Glutamatergic neuron (in vitro differentiated cells): ENCODE measurements at places on chromosomes 1 and 21.

DNA sequence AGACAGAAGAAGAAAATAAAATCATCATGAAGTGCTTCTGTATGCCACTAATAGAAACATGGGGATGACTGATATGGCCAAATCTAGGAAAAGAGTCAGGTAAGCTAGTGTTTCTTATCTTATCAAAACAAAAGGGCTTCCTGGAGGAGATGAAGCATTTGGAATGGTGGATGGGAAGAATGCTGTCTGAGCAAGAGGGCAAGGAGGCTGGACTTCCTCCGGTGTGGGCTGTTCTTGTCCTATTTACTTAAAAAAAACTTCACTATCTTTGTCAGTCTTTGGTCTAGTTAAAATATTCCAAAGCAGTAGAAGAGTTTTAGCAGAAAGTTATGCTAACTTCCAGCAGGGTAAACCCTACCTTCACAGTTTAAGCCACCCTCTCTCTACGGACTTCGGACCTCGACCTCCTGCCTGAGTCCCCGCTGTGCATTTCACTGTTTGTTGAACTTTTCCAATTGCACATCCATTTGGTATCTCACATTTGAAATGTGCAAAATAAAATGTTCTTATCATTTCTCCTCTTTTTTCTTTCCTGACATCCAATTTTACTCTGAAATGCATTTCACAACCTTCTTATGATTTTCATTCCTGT lies 64.8 kb upstream of the TSPAN2 start:
- H3K27ac ChIP-seq, result no peak overlapping the region
- DNase-seq, result no peak
- H3K27me3 ChIP-seq, result no peaks in the 10 kb centered on the region
- no peaks in the 10 kb centered on the region for H3K4me1 ChIP-seq

GRCh38 chr1:175070818-175071217 lies 3.2 kb downstream of the TNN start:
- no peak overlapping the region for H3K27ac ChIP-seq
- no peak overlapping the region for H3K4me3 ChIP-seq
- no peaks in the 10 kb centered on the region for H3K36me3 ChIP-seq
- peaks cover 9% of the 10 kb centered on the region for H3K27me3 ChIP-seq
- DNase-seq, result no peak
- peaks cover 24% of the 10 kb centered on the region for H3K4me1 ChIP-seq

DNA sequence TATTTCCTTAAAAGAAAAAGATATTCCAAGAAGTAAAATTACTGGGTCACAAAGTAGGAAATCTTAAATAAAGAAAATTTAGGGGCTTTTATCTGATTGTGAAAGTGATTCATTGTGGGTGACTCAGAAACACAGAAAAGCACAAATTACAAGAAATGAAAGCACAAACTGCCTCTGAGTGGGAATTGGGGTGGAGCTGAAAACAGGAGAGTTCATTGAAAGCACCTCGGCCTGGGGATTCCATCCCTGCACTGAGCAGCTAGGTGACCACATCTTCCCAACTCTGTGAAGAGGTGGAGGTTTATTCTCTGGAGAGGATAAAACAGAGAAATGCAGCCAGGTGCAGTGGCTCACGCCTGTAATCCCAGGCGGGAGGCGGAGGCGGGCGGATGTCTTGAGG lies 7.4 kb downstream of the GJA4 start:
- H3K4me3 ChIP-seq, result no peak overlapping the region
- no peak for DNase-seq
- peaks cover 1% of the 10 kb centered on the region for H3K4me1 ChIP-seq
- H3K27ac ChIP-seq, result no peak overlapping the region

DNA sequence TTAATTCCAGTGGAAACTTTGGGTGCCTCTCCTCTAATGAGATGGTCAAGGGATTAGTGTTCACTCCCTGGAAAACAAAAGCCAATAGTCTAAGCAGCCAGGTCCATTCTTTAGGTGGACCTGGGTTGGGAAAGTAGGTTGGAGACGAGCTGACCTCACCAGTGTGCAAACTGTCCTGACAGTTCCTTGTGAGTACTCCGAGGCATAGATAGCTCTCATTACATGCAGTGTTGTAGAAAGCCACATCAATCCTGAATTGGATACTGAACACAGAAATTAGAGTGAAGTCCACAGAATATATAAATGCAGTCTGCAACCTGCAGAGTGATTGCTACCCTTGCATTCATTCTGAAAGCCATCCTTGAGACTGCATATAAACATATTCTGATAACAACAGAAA lies 675.1 kb upstream of the CXADR start:
- no peaks in the 10 kb centered on the region for H3K36me3 ChIP-seq
- no peak overlapping the region for H3K4me3 ChIP-seq
- H3K4me1 ChIP-seq, result peaks cover 24% of the 10 kb centered on the region
- H3K27me3 ChIP-seq, result peaks cover 1% of the 10 kb centered on the region
- no peak overlapping the region for H3K27ac ChIP-seq

GRCh38 chr21:44612029-44612486 lies at the start of gene KRTAP10-8:
KRTAP10-8 (plus strand) TSS chr21:44612079; CDS start chr21:44612101, 22 bp downstream.
- H3K4me3 ChIP-seq, result no peak within 1 kb of the TSS
- H3K4me1 ChIP-seq, result peaks cover 10% of the 10 kb centered on the region
- H3K36me3 ChIP-seq, result peaks cover 37% of the 10 kb centered on the region
- no peak within 1 kb of the TSS for H3K27ac ChIP-seq

DNA sequence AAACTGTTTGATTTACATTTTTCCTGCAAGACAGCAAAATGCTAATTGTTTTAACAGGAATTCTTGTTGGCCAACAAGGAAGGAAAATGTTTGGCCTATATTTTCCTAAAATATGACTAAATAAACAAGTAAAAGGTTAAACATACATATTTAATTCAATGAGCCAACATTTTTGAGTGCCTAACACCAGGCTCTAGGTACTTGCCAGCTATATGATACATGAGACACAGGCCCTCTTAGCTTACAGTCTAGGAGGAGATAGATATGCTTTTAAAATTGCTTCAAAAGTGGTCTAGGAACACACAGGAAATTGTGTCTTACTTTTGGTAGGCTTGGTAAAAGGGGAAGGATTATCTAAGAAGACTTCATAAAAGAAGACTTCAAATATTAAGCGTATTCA lies 50.9 kb downstream of the PIGK start:
- no peaks in the 10 kb centered on the region for H3K36me3 ChIP-seq
- no peak overlapping the region for H3K4me3 ChIP-seq
- H3K4me1 ChIP-seq, result no peaks in the 10 kb centered on the region
- H3K27ac ChIP-seq, result no peak overlapping the region
- no peaks in the 10 kb centered on the region for H3K27me3 ChIP-seq

DNA sequence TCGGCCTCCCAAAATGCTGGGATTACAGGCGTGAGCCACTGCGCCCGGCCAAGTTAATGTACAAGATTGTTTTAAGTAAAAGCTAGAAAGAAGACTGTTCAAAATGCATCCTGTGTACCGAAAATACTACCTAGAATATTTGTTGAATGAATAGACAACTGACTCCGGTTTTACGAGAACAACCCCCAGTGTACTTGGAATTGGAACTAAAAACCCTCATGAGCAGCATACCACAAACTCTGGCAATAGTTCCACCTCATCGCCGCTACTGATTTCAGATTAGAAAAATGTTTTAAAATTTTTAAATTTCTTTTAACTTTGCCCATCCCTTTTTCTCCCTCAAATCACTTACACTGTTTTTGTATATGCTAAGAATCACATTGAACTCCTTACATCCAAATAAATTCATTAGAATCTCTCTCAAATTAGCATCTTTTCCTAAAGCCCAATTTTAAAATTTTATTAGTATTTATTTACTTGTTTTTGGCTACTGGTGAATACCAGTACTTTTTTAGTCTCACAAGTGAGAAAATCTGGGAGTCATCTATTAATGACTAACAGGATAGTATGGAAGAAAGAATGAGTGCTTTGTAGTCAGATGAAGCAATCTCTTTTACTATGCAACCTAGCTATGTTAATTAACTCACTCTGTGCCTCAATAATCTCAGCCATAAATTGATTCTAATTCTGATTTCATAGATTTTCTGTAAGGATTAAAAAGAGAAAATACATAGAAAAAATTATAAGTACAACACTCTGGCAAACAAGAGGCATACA lies 95.1 kb downstream of the GPATCH2 start:
- H3K4me1 ChIP-seq, result no peaks in the 10 kb centered on the region
- no peak overlapping the region for H3K27ac ChIP-seq
- no peak for DNase-seq

GRCh38 chr1:45542591-45542990 lies 8.0 kb upstream of the AKR1A1 start:
- H3K4me1 ChIP-seq, result peaks cover 17% of the 10 kb centered on the region
- H3K27ac ChIP-seq, result no peak overlapping the region
- H3K36me3 ChIP-seq, result no peaks in the 10 kb centered on the region
- no peak for DNase-seq
- peaks cover 3% of the 10 kb centered on the region for H3K27me3 ChIP-seq

DNA sequence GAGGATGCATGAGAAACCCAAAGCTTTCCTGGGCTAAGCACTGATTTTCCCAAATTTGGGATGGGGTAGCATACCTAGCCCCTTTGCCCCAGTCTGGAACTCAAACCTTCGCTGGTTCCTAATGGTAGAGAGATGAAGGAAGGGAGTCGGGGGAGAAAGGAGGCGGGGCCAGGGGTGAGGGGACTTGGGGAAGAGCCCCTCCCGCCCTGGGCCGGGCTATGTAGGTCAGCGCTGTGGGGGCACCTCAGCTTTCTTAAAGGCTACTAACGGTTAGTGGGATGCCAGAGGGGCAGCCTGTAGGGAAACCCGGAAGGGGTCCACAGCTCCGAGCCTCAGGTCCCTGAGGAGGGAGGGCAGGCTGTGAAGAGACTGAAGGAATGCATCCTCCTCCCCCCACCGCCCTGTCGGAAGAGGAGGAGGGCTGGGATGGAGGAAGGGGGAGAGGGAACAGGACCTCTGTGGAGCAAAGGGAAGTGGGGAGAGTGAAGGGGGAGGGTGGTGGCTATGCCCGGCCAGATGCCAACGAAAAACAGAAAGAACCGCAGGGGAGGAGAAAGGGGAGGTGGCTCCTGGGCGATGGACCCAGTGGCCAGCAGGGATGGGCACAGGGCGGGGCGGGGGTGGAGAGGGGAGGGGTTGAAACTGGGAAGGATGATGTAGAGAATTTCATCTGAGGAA lies 1.3 kb downstream of the CADM3 start:
- H3K4me1 ChIP-seq, result peaks cover 45% of the 10 kb centered on the region
- H3K27me3 ChIP-seq, result peaks cover 7% of the 10 kb centered on the region
- H3K4me3 ChIP-seq, result peak overlapping the region; percentile 98
- no peaks in the 10 kb centered on the region for H3K36me3 ChIP-seq

- DNase-seq, result no peak
- no peaks in the 10 kb centered on the region for H3K36me3 ChIP-seq
- no peaks in the 10 kb centered on the region for H3K27me3 ChIP-seq
- H3K4me3 ChIP-seq, result no peak overlapping the region
- H3K27ac ChIP-seq, result no peak overlapping the region
Observed at GRCh38 chr1:219189021-219189824, 15.5 kb downstream of the LYPLAL1 start.

GRCh38 chr1:245986404-245987218 lies 520.5 kb downstream of the SMYD3 start:
- H3K4me1 ChIP-seq, result peaks cover 7% of the 10 kb centered on the region
- H3K27ac ChIP-seq, result no peak overlapping the region

GRCh38 chr1:21899987-21900386 lies 37.1 kb downstream of the HSPG2 start:
- H3K27ac ChIP-seq, result no peak overlapping the region
- DNase-seq, result no peak

DNA sequence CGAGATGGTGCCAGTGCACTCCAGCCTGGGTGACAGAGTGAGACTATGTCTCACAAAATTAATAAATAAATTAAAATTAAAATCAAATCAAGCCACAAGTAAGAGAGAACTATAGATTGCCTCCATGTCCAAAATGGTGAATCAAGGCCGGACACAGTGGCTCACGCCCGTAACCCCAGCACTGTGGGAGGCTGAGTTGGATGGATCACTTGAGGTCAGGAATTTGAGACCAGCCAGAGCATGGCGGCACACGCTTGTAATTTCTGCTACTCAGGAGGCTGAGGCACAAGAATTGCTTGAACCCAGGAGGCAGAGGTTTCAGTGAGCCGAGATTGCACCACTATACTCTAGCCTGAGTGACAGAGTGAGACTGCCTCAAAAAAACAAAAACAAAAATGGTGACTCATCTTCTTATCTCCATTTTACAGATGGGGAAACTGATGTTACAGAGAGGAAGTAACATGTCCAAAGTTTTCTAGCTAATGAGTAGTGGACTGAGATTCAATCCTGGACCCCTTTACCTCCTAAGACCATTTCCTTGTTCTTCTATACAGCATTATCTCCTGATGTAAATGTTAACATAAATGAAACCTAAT lies 99.0 kb upstream of the HNRNPU start:
- no peak overlapping the region for H3K4me3 ChIP-seq
- H3K27ac ChIP-seq, result peak overlapping the region; percentile 63
- peaks cover 4% of the 10 kb centered on the region for H3K4me1 ChIP-seq
- DNase-seq, result no peak

- no peak overlapping the region for H3K27ac ChIP-seq
- no peak for DNase-seq
- H3K4me3 ChIP-seq, result no peak overlapping the region
- H3K4me1 ChIP-seq, result no peaks in the 10 kb centered on the region
- H3K27me3 ChIP-seq, result peaks cover under 1% of the 10 kb centered on the region
Observed at GRCh38 chr1:8194481-8195227, 123.3 kb upstream of the SLC45A1 start.

GRCh38 chr1:39272027-39272797 lies 67.7 kb downstream of the MACF1 start:
- peaks cover 66% of the 10 kb centered on the region for H3K4me1 ChIP-seq
- peak; percentile 41 for DNase-seq
- peak overlapping the region; percentile 98 for H3K27ac ChIP-seq
- no peaks in the 10 kb centered on the region for H3K36me3 ChIP-seq
- peak overlapping the region; percentile 78 for H3K4me3 ChIP-seq
- H3K27me3 ChIP-seq, result peaks cover 6% of the 10 kb centered on the region

GRCh38 chr21:38914528-38915293 lies 109.0 kb downstream of the ETS2 start:
- H3K4me3 ChIP-seq, result no peak overlapping the region
- H3K4me1 ChIP-seq, result no peaks in the 10 kb centered on the region
- H3K27ac ChIP-seq, result no peak overlapping the region

DNA sequence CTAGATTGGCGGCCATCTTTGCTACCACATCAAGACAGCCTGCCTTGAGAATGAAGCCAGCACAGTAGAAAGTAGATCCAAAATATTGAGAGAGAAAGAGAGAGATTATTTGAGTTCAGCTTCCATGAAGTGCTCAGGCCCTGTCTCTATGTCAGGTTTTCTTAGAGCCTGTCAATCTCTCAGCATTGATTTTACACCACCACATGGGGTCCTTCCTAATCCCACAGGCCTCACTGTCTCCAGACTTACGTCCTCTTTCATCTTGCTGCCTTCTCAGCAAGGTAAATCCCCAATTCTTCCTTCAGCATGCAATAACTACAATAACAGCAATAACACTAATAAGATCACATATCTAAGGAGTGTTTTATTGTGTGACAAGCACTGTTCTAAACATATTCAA lies 21.0 kb downstream of the DYNLT5 start:
- no peak overlapping the region for H3K4me3 ChIP-seq
- no peak overlapping the region for H3K27ac ChIP-seq
- H3K4me1 ChIP-seq, result no peaks in the 10 kb centered on the region
- no peaks in the 10 kb centered on the region for H3K36me3 ChIP-seq
- DNase-seq, result no peak
- H3K27me3 ChIP-seq, result no peaks in the 10 kb centered on the region

- DNase-seq, result no peak
- H3K4me3 ChIP-seq, result no peak overlapping the region
- H3K4me1 ChIP-seq, result peaks cover 15% of the 10 kb centered on the region
- H3K36me3 ChIP-seq, result no peaks in the 10 kb centered on the region
- H3K27me3 ChIP-seq, result no peaks in the 10 kb centered on the region
Observed at GRCh38 chr1:59397139-59397858, 100.4 kb downstream of the FGGY start.
